ENCODE measurements at places on chromosomes 13 and 19.

GRCh38 chr13:31073859-31074718 is 87.6 kb downstream of the HSPH1 start:
- peak; percentile 8 for DNase-seq

DNA sequence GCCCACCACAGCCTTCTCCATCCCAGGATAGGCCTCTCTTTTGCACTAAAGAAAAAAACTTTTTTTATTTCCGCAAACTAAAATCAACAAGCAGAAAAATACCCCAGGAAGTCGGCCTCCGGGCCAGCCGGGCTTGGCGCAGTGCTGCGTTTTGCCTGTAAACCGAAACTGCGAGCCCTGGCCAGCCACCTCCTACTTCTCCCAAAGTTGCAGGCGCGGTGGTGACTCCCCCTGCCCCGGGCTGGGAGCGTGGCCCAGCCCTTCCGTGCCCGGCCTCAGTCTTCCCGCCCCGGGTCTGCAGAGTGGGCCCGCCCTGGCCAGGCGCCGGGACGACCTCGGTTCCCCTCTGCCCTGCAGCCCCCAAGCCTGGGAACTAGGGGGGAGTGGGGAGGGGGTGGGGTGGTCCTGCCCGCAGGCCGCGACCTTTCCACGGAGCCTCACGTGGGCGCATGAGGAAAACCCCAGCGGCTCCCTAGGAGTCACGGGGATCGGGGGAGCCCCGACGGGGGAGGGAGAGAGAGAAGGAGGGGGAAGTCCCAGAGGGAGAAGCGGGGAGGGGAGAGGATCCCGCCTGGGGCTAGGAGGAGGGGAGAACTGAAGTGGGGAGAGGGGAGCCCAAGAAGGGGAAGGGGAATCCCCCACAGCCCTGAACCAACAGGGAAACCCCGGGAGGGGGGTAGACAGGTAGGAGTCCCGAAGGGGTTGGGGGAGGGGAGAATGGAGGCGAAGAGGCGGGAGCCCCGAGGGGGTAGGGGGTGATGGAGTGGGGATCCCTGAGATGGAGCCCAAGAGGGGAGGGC is 3.0 kb downstream of the GADD45B start:
- no peak for DNase-seq

DNA sequence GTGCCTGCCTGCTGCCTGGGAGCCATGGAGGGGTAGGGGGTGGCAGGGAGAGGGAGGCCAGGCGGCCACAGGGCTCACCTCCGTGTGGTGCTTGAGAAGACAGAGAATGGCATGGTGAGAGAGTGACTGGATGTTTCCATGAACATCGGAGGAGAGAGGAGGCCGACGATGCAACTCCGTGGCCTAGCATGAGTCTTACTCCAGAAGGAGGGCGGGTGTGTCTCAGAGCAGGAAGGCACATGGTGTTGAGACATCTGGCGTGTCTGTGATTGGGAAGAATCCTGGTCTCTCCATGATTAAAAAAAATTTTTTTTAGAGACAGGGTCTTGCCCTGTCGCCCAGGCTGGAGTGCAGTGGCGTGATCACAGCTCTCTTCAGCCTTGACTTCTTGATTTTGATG is 5.1 kb downstream of the IRGC start:
- DNase-seq: no peak

DNA sequence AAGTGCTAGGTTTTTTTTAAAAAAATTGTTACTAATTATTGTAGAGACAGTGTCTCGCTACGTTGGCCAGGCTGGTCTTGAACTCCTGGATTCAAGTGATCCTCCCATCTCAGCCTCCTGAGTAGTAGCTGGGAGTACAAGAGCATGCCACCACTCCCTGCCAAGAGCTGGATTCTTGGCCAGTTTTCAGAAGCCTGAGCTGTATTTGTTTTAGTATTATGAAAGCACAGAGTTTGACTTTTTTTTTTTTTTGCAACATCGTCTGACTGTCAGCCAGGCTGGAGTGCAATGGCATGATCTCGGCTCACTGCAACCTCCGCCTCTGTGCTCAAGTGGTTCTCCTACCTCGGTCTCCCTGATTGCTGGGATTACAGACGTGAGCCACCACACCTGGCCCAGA is 7.0 kb downstream of the ARMC6 start:
- no peak for DNase-seq

DNA sequence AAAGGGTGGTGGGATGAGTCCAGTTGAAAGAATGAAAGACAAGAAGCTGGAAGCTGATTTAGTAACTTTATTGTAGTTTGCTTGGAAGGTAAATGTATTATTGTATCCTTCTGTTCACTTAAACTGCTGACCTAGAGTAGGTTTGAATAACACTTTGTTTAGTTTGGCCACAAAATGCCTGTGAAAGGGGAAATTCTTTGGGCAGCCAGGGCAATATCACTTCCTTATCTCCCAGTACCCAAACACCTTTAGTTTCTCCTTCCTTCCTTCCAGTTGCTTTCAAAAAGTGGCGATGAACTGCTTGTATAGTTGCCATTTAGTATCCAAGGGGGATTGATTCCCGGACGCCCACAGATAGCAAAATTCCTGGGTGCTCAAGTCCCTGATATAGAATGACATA is 120.1 kb downstream of the PAN3 start:
- DNase-seq: no peak

DNA sequence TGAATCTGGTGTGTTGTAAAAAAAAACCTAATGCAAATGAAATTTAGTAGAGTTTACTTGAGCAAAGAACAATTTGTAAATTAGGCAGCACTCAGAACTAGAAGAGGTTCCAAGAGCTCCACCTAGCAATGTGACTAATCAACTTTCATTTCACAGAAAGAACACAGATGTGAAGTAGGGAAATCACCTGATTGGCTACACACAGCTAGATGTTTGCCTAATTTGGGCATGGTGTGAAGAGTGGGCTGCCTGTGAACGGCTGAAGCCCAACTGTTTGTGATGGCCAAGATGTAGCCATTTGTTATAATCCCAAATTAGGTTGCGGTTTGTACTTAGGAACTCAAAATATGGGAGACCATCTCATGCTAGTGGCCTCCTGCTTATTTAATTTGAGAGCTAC is 724.4 kb upstream of the SLITRK5 start:
- DNase-seq: peak; percentile 6

- DNase-seq: peak; percentile 50
Measured at GRCh38 chr19:45187421-45188100, 9.0 kb downstream of the BLOC1S3 start.

GRCh38 chr19:14383661-14384555 is 2.7 kb downstream of the ADGRE5 start:
- no peak for DNase-seq

GRCh38 chr13:113947311-113948033 is 26.4 kb downstream of the C13orf46 start:
- DNase-seq: no peak

DNA sequence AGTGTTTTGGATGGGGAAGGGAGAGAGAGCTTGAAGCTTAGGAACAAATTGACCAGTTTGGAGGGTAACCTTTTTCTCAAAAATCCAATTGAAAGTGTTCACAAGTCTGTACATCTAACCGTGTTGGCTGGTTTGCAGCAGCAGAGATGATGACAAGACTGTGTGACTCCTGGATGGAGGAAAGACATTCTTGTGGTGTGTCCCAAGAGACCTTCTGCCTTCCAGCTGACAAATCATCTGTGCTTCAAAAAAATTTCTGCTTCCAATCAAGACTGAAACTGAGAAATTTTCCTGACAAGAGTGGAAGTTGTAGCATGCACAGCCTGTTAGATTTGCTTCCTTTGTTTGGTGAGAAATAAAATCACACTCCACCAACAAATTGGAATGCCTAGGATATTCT is 56.2 kb downstream of the LACC1 start:
- no peak for DNase-seq

GRCh38 chr19:50301607-50301971 is 27.6 kb downstream of the KCNC3 start:
- DNase-seq: no peak

DNA sequence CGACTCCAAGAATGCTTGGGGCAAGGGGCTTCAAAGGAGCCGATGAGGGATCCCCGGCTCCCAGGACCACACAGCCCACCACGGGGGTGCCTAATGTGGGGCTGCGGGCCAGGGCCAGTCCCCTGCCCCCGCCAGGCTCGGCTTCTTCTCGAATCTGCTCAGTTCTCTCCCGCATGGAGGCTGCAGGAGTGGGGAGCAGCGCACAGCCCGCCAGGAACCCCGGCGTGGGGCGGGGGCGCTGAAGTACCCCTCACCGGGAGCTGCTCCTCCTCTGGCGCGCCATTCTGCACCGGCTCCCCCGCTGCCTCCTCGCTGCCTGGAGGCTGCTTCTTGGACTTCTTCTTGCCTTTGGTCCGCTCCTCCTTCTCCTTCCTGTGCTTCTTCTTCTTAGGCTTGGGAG is 14.7 kb downstream of the IZUMO4 start:
- DNase-seq: no peak

DNA sequence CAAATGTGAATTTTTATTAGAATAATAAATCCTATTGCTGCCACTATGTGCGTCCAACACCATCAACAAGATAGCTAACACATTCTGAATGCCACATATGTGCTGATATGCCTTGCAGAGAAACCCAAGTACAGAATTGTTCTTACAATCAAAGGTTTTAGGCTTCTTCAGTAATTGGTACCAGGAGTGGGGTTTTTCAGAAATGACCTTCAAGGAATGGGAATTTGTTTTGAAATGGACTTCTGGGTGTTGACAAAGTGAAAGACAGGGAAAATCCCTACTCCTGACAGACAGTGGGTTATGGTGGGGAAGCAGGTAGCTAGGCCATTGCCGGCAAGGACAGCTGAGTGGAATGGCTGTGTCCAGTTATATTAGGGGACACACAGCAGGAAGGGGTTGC is 5.7 kb downstream of the SYT3 start:
- no peak for DNase-seq

DNA sequence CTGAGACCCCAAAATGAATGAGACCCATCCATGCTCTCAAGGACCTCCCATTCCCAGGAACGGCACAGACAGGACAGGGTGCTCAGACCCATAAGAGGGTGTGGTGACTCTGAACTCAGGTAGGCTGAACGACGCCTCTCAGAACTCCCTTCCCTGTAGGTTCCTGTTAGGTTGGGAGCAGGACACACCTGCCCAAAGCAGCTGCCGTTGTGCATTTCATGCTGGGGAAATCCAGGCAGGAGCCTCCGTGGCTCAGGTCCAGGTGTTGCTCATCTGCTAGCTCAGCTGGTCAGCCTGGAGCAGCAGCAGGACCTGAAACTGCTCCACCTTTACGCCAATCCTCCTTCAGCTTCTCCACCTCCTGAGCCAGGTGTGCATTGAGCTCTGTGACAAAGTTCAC is 19.1 kb upstream of the TEX101 start:
- DNase-seq: no peak

DNA sequence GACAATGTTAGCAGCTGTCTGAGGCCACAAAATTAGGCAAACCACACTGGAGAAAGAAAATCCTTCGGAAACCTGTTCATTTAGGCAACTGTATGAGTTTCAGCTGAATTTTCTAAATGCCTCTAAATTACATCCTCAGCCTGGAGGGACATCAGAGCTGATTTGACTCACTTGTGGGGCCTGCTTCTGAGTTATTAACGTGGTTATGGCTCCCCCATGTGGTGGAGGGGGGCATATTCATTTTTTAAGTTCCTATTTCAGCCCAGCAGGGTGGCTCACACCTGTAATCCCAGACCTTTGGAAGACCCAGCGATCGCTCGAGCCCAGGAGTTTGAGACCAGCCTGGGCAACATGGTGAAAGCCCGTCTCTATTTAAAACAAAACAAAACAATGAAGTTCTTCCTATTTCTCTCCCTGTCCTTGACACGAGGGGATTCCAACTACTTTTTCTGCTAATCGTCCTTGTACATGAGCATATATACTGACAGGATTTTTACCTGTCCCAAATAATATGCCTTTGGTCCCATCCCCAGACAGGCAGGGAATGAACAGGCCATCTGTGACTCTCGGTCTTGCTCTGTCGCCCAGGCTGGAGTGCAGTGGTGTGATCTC is 31.5 kb upstream of the HIF3A start:
- DNase-seq: peak; percentile 74

- DNase-seq: no peak
Measured at GRCh38 chr19:656751-657559, 6.1 kb downstream of the RNF126 start.

- no peak for DNase-seq
Measured at GRCh38 chr19:56111601-56112312, 9.3 kb downstream of the ZNF787 start.

DNA sequence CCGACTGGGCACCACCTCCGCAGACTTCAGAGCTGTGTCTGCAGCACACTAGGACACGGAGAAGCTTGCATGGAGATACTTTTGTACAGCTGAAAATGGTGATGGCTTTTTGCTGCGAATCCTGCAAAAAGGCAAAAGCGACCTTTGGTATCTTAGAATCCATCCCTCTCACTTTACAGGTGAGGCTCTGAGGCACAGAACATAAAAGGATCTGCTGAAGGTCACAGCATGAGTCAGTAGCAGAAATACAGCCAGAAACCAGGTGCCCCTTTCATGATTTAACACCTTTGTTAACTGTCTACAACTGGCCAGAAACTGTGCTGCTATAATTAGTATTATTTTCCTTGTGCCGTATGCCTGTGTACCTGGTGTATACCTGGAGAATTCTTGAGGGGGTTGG is 48.3 kb downstream of the EFNB2 start:
- no peak for DNase-seq

DNA sequence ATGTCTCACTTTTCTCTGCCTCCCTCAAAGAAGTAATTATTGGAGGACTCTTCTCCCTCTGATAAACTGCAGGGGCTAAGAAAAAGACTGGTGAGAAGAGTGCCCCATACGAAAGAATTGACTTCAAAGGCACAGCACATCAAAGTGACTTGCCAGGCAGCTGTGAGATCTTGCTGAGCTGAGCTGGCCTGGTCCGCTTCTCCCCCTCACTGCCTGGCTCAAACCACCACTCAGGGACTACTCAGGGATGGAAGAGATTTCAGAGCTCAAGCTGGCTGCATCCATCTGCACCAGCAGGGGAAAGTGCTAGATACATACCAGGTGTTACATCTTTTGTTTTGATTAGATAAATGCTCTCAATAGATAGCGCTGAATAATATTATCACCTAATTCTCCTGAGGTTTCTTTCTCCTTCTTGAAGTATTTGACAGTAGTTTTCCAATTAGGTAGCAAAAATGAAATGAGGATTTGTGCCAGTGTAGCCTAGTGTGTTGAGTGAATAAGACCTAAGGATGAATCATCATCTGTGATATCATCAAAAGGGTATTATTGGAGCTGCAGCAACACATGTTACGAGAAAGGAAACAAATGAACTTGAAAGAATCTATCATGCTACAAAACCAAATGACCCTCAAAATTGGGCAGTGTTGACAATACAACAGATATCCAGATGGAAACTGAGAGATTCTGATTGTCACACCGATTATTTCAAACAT is 379.8 kb downstream of the TBC1D4 start:
- no peak for DNase-seq

GRCh38 chr19:12959481-12959880 is 2.5 kb upstream of the GADD45GIP1 start:
- no peak for DNase-seq

DNA sequence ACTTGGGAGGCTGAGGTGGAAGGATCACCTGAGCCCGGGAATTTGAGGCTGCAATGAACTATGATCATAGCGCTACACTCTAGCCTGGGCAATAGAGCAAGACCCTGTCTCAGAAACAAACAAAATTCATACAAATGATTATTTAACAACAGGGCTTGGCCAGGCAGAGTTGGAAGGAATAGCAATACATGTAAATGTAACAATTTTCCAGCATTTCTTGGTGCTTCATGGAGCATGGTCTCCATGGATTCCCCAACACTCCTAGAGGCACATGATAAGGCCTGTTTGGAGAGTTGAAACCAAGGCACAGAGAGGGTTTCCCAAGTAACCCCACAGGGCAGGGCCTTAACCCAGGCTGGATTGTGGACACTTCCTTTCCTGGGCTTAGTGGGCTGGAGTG is 10.2 kb downstream of the INSL3 start:
- DNase-seq: no peak

- DNase-seq: no peak
Measured at GRCh38 chr19:43754253-43754502, 584 bp downstream of the SMG9 start.
